ENCODE measurements at places on chromosomes 1 and 21.

DNA sequence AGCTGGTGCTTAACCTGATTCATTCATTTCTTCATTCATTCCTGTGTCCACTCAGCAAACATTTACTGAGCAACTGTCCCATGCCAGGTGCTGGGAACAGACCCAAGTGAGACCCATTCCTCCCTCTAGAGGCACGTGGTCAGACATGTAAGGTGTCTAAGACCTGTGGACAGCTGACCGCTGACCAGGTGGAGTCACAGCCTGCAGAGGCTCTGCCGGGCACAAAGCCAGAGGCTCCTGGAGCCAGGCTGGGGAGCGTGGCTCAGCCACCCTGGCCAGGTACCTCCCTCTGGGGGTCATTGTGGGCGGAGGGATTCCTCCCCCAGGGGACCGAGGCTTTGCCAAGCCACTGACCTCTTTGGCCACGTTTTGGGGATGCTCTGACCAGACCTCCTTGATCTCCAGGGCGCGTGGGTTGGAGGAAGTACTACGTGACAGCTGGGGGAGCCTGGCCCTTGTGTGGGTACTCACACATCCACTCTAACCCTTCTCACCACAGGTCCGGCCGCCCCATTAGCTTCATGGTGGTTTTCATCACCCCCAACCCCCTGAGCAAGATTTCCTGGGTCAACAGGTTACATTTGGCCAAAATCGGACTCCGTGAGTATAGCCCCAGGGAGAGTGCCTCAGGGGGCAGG, 100.3 kb downstream of the ARHGEF10L start:
- no peak for DNase-seq

- DNase-seq: no peak
Observed at GRCh38 chr1:205267306-205267902, 39.7 kb downstream of the TMCC2 start.

GRCh38 chr1:8357329-8358101, 39.6 kb downstream of the SLC45A1 start:
- no peak for DNase-seq

DNA sequence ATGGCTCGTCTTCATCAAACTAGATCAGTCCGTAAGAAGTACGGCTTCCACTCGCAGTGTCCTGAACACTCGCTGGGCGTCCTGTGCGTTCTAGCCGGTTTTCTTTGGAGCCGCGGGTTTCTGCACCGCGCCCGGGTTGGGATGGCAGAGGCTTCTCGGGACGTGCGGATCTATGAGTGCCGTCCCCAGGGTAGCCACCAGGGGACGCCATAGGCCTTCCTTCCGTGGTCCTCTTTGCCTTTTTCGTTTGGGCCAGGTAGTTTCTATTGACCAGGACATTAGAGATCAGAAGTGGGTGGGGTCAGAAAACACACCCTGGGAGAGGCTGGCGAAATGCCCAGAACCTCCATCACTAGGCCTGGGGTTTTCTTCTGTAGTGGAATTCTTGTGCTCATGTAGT, 273.8 kb downstream of the FAM72C start:
- no peak for DNase-seq

- no peak for DNase-seq
Observed at GRCh38 chr21:34908419-34909055, 140.6 kb downstream of the RUNX1 start.

DNA sequence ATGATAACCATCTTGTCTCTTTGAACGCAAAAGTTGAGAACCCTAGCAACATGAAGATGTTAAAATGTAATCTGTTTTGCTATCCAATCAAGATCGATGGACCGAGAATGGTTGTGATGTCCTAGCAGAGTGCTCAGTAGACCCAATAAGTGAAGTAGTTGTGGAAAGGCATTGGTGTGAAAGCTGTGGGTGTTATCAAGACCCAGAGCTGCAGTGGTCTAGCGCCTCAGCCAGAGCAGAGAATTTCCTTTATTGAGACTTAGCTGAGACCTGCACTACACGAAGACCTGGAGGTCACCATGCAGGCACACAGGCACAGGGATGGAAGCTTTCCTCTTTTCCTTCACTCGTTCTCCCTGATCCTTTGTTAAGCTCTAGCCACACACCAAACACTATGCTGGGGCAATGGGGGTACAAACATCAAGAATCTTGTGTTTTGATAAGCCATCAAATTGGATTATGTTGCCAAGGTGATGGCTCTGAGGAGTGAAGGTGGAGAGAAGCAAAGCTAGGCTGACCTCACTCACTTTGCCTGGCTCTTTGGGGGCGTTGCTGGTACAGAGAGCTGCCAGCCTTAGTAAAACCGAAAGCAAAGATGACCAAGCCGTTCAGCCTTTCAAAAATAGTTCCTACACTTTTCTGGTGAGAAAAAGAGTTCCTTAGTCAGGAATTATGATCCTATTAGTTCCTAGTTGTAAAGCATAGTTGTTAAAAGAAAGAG, 24.1 kb downstream of the METTL13 start:
- DNase-seq: no peak

GRCh38 chr1:229940684-229941083, 126.4 kb upstream of the GALNT2 start:
- no peak for DNase-seq

DNA sequence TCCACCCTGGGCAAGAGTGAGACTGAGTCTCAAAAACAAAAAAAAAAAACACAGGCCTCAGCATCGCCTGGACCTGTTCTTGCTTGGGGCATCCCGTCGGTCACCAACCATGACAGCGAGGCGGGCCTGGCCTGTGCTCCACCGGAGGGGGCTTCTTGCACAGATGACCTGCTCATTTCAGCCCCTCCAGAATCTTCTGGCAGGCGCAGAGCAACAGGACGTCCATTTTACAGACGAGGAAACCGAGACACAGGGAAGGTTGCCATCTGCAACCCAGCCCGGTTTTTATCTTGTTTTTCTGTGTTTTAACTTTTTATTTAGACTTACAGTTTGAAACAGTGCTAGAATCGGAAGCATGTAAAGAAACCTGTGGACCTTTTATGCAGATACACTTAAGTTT, 918 bp downstream of the CSTB start:
- no peak for DNase-seq

DNA sequence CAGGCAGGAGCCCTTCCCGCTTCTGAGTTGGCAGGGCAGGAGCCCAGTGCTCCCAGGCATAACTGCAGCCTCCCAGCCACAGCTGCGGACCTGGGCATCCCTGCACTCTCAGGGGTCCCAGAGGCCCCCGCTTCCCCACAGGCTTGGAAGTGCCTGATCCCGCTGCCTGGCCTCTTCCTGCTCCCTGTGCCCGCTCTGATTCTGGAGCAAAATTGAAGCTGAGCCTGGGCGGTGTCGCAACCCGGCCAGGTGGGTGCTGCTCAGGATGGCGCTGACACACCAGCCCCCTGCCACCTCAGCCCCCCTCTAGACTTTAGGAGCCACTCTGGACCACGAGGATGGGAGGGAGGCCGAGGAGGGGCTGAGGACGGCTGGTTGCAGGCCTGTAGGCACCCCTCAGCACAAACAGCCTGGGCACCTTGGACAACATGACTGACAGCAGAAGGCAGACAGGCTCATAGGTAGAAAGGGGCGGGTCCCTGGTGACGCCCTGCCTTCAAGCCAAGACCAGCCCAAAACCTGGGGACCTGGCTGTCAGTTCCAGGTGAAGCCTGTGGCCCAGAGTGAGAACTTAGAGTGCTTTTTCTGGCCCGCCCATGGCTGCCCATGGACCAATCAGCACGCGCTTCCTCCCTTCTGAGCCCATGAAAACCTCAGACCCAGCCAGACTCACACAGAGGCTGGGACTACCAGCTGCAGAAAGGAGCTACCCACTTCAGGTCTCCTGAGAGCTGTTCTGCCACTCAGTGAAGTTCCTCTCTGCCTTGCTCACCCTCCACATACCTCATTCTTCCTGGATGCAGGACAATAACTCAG, 7.2 kb downstream of the HLCS start:
- no peak for DNase-seq

- DNase-seq: no peak
Observed at GRCh38 chr1:166237675-166238074, 70.9 kb upstream of the FAM78B start.

- DNase-seq: no peak
Observed at GRCh38 chr21:29115899-29116298, 14.5 kb upstream of the MAP3K7CL start.

DNA sequence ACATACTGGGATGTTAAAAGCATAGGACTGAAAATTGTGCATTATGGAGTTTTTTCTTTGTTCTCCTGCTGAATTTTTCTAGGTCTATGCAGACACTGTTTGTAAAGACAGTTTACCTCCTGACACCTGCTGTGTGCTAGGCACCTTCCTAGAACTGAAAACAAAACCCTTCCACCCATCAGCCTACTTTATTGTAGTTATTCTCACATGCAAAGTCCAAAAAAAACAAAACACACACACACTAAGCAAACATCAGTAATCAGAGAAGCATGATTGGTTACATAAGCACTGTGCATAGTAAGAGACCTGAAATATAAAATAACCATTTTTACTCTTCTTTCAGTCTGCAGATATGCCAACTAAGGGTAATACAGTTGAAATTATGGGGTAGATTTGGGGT, 195.1 kb downstream of the CRB1 start:
- DNase-seq: no peak

DNA sequence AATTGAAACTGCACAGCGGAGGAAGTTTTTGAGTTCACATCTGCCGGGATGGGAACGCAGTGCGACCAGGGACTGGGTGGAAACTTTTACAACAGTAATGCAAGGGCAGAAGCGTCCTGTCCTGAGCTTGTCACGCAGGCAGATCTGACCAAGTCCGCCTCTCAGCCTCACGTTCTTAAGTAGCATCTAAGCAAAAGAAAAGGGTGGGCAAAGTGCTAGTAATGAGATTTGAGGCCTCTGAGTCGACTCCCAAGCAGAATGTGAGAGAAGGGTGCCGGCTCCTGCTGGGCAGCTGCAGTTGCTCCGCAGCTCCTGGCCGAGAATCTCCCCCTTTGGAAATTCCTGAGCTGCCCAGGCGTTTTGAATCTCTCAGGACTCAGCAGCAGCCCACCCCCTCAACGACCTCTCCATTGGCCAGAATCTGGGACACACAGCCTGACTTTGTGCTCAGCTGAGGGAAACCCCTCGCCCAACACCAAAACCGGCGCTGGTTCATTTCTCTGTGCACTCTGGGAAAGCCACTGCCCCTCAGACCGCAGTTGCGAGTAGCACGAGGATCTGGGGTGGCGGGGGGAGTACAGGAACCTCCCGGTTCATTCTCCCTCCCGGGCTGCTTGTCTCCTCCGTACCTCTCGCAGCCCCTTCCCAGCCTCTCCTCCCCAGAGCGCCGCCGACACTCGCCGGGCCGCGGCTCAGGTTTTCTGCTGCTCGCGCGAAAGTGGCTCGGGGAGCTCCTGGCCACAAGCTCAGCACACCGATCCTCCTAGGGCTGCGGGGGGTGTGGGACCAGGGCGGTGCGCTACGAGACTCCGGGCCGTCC, 913 bp upstream of the S1PR1 start:
- peak; percentile 42 for DNase-seq

GRCh38 chr21:42527127-42527488, 13.5 kb downstream of the SLC37A1 start:
- no peak for DNase-seq

DNA sequence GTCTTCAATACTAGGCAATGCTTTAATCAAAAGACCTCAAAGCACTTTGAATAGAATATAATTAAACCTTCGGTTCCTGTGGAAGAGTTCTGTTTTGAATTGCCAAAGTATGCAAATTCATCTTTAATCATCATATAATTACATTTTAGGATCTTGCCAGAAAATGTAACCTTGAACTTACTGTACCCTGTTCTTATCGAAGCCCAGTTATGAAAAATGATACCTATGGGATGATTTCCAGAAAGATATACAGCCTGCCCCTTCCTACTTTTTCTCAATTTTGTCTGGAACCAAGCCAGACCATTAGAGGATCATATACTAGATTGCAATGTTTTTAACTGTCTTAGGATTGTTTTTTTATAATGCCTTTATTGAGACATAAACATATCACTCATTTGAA, 34.0 kb upstream of the ZNF281 start:
- DNase-seq: no peak

DNA sequence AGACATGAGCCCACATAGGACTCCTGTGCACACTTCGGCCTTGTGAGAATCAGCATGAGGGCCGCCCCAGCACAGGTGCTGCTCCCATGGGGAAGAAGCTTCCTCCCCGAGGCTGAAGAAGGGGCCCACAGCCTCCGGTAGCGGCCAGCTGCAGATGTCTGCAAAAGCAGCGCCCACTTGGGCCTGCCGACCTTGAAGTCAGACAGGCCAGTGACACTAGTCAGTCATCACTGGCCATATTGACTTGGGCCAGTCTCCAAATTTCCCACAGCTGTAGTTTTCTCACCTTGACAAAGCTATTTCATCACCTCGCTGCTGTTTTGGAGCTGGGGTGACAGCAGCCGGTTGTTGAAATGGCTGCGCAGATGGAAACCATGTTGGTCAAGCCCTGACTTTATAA, 83.0 kb downstream of the RIPK4 start:
- no peak for DNase-seq

DNA sequence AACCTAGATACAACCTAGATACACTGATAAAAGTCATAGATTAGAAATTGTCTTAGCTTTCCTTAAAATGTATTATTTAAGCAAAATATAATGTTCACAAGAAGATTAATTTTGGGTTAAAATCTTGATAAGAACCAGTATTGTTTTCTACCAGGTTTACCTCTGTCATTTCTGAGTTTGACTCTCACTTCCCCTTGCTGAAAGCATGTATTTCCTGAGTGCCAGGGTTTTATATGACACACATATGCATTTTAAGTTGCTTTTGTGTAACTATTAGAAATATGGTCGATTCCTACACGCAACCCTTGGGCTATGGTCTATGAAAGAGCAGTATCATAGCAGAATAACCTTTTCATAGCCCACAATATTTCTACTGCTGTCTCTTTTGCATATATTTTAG, 351.7 kb downstream of the ZP4 start:
- DNase-seq: no peak

DNA sequence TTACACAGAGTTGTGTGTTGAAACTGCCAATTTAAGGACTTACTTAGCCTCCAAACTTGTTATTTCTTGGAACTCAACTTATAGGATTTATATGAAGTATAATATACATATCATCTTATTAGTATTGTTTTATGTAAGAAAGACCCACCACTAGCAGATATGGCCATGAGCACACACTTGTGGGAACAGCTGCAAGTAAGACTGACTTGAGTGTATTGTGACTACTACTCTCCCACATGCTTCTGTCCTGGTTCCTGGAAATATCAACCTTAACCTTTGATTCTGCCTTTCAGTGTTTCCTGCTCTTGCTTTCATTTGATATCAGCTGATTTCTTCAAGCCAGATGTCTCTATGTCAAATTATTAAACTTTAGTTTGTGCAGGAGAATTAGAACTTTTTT, 175.3 kb downstream of the MAGI3 start:
- DNase-seq: no peak

GRCh38 chr1:158112994-158113758, 67.5 kb upstream of the CD1D start:
- peak; percentile 16 for DNase-seq

- no peak for DNase-seq
Observed at GRCh38 chr1:20964540-20965484, 177.7 kb upstream of the HP1BP3 start.

DNA sequence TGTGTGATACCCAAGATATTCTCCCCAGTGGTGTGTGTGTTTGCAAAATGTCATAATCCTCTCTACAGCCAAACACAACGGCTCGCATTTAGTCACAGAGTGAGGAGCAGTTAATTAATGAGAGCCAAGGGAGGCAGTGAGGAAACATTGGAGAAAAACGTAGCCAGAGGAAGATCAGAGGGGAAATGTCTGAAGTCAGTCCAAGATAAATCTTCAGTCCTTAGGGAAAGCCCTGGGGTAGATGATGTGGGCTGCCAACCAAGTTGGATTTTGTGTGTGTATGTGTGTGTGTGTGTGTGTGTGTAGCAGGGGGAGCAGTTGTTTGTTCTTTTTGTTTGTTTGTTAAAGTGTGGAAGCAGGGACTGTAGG, 201.0 kb upstream of the PTBP2 start:
- no peak for DNase-seq

All from activated T-cell treated with anti-CD3 and anti-CD28 coated beads for 1 hour (primary cell).